Vagina (tissue), 2 donors: ENCODE measurements at places on chromosomes 7 and 10.

DNA sequence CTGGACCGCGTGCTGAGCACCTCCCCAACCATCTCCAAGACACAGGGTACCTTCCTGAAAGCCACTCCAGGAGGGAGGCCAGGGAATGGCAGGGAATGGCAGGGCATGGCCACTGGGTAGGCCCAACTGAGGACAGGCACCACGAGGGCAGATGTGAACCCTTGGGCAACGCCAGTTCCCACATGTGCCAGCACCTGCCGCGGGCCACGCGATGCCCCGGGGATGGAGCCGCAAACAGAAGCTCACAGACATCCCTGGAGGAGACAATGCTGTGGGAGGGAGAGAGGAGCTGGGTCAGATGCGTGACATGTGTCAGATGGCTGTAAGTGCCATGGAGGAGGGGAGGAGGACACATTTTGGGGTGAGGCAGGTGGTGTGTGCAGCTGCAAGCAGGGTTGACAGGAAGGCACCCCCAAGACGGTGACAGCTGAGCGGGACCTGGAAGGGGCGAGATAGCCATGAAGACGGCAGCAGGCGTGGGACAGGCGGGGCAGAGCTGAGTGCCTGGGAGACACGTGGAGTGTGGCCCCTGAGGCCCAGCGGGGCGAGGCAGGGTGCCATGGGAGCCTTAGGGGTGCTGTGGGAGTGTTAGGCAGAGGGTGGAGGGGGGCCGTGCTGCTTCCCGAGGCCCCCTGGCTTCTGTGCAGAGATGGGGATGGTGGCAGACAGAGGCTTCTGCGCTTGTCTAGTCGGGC lies 27.7 kb downstream of the IQCE start:
- no peak for DNase-seq

DNA sequence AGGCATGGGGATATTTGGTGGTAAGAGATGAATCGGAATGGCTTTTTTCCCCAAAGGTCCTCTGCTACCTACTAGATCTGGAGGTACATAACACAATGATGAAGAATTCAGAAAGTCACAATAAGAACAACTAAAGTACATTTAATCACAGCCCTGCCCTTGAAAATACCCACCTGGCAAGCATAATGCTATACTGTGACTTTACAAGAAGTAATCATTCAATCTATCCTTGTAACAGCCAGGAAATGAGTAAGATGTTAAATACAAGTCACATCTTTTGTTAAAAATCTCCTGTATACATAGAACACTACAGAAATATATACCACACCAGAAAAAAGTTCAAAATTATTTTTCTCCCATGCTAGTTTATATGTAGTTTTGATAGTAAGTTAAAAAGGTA lies 108.3 kb upstream of the ABCB5 start:
- DNase-seq = no peak

DNA sequence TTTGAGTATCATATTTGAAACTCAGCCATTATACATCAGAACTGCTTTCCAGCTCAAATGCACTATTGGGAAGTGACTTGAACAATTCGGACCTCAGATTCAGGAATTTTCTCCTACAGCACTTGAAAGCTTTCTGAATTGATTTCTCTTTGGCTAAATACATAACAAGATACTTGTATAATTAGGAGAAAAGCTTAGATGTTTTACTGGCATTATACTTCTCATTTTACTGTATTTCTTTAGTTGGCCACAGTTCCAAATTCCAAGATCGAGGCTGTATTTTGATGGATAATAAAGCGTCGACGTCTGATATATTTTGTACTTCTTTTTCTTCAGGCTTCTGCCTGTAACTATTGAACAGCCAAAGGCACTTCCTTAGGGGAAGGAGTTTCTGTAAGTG lies 26.7 kb upstream of the LYZL2 start:
- no peak for DNase-seq

- no peak for DNase-seq
Observed at GRCh38 chr7:157139810-157140510, 1.2 kb downstream of the UBE3C start.

- no peak for DNase-seq
Observed at GRCh38 chr10:109996766-109997171, 11.0 kb upstream of the ADD3 start.

- no peak for DNase-seq
Observed at GRCh38 chr10:97873569-97873968, 23.9 kb downstream of the GOLGA7B start.

DNA sequence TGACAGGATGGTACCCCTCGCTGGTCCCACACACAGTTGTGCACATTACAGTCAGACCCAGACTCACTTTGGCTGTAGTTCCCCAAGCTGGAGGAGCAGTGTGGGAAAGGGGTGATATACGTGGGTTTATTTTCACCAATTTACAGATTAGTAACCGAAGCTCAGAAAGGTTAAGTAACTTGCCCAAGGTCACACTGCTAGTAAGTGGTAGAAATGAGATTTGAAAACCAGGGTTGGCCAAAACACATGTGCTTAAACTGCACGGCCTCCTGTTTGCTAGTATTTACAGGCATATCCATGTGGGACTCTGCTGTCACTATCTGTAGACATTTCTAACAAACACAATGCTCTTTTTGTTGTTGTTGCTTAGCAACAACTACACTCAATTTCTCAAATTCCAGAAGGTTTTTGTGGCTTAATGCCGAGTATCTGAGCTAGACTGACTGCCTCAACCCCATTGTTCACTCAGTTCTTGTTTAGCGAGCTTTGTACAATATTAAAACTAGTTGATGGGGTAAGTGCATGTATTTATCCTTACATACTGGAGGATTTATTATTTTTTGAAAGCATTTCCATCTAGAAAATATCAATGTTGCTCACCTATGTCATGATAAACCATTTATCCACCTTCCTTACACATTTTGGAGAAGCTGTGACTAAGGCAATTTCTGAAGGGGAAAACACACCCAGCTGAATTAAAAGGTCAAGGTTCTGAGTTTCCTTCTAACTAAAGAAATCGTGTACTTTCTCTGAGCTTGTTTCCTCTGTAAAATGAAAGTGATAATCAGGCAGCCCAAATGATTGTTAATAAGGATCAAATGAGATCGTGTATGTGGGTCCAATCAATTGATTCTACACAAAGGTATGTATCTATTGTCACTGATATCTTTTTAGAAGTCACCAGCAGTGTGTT lies 5.3 kb upstream of the TMEM139 start:
- DNase-seq = no peak

- no peak for DNase-seq
Observed at GRCh38 chr10:14453593-14453992, 122.9 kb upstream of the FRMD4A start.

DNA sequence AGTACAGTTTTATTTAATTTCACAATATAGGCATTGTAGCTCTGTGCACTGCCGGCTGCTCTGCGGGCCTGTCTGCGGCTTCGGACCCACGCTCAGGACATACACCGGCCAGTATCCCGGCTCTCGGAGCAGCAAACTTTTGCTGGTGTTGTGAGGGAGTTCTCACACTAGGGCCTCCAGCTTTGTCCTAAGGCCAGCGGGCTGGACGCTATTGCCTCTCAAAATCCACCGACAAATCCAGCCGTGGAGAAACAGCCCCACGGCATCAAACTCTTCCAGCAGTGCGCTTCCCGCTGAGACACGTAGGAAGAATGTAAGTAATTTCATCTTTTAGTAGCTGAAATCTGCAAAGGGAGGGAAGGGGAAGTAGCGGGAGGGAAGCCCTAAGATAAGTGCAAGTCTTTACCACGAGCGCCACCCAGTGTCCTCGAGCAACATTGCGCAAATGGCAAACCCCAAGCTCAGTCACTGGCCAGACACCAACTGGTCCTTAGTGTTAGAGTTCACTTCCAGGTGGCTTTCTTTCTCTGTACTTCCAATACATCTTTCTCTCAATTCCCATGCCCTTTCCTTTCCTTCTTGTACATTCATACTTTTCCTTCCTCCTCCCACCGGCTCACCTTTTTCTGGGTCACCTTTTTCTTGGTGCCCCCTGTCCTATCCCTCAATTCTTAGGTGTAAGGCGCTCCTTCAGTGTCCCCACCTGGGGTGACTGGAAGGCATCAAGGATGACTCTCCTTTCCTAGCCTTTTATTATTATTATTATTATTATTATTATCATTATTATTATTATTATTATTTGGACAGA lies 3.0 kb upstream of the DLX5 start:
- DNase-seq = no peak

DNA sequence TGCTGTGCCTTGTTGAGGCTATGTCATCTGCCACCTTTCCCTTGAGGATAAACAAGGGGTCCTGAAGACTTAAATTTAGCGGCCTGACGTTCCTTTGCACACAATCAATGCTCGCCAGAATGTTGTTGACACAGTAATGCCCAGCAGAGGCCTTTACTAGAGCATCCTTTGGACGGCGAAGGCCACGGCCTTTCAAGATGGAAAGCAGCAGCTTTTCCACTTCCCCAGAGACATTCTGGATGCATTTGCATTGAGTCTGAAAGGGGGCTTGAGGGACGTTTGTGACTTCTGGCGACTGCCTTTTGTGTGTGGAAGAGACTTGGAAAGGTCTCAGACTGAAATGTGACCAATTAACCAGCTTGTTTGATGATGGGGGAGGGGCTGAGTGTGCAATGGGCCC lies 52.5 kb downstream of the VWA2 start:
- DNase-seq = no peak

GRCh38 chr7:99667179-99667578 lies 12.6 kb downstream of the CYP3A5 start:
- DNase-seq = no peak

DNA sequence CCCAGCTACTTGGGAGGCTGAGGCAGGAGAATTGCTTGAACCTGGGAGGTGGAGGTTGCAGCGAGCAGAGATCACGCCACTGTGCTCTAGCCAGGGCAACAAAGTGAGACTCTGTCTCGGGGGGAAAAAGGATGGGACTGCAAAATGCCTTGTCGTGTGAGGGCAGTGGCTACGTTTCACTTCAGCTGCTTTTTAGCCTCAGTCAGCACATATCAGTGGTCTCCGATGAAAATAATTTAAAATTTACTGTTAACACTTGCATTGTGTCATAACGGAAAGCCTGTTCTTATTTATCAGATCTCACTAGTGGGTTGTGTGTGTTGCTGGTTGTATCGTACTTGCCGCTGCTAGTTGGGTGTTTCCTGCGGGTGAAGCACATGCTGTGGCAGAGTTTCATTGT lies 61.9 kb downstream of the RBM33 start:
- no peak for DNase-seq

DNA sequence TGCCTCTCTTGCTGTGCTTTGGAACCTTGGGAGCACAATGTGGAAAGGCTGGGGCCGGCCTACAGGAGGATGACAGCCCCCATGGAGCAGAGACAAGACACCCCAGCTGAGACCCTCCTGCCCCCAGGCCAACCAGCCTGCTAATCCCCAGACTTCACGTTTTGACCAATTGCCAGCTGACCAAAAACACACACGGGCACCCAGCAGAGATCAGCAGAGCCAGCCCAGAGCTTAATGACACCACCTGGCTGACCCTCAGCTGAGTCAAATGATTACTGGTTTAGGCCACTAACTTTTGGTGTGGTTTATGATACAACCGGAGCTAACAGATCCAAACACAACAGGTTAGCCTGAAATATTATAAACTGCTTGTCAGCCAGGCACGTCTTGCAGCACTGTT lies 111.2 kb upstream of the KIF5B start:
- no peak for DNase-seq

GRCh38 chr10:54749623-54750022 lies 51.4 kb downstream of the PCDH15 start:
- DNase-seq = no peak

DNA sequence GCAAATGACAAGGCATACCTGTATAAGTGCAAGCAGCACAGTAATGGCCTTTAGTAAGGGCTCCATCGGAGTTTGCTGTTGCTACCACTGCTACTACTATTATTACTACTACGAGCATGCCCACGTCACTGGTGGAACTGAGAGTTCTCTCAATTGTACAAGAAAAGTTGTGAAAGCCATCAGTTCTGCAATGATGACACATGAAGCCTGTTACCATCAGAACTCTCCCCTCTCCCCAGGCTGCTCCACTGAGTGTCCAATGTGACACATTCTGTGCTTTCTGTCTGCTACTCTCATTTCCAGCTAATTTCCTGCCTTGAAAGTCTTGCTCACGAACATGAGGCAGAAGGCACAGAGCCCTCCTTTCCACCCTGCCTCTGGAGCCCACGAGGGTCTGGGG lies 263.2 kb upstream of the MGMT start:
- no peak for DNase-seq

DNA sequence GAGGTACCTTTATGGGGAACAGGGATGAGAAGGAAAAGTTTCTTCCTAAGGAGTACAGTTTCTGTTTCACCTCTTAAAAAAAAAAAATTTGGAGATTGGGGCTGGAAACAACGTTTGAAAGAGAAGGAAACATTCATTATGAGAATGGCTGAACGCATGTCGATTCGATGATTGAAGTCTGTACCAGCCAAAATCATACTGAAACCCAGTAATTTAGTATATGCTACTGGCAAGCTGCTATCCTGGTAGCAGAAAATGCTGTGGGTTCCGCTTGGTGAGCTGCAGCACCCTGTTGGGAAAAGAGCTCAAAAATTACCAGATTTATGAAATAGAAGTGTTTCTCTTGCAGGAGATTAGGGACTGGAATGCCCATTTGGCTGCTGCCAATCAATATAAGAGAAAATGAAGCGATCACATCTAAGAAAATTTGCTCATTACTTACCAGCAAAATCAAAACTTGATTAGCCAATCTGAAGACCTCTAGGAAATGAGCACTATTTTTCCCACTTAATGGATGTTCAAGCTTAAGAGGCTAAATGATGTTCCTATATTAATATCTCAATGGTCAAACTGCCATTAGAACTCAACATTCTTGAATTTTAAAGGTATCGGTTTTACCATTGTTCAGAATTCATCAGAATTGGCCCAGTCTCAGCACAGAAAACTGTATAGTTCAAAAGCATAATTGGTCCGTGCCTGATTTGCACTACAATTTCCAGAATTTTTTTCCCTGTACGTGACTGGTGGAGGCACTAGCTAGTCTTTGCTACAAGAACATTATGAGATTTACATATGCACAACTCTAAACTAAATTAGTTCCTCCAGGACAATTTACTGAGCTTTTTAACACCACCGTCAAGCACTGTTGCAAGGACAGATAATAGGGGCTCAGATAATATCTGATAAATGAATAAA lies 1.2 kb upstream of the ITGB1 start:
- no peak for DNase-seq

DNA sequence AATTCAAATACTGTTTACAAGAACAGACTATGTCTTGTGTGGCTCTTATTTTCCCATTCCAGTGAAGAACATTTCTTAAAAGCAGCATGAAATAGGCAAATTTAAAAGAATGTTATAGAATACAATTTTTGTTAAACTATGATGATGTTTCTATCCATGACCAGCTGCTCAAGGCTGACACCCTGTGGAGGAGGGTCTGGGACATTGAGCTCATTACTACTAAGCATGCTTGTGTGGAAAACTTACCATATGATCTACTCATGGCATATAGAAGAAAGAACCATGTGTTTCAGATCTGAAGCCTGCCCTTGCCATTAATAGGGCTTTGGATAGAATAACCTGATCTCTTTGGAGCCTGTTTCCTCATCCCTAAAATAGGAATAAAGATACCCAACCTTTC lies 125.0 kb downstream of the FOXP2 start:
- no peak for DNase-seq

DNA sequence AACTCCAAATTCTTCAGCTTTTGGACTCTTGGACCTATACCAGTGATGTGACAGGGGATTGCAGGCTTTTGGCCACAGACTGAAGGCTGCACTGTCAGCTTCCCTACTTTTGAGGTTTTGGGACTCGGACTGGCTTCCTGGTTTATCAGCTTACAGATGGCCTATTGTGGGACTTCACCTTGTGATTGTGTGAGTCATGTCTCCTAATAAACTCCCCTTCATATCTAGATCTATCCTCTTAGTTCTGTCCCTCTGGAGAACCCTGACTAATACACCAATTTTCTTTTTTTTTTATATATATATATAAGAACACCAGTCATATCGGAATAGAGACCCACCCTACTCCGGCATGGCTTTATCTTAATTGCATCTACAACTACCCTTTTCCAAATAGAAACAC lies 166.8 kb downstream of the ETV1 start:
- DNase-seq = no peak
